ENCODE measurements at places on chromosomes 3 and 15.

DNA sequence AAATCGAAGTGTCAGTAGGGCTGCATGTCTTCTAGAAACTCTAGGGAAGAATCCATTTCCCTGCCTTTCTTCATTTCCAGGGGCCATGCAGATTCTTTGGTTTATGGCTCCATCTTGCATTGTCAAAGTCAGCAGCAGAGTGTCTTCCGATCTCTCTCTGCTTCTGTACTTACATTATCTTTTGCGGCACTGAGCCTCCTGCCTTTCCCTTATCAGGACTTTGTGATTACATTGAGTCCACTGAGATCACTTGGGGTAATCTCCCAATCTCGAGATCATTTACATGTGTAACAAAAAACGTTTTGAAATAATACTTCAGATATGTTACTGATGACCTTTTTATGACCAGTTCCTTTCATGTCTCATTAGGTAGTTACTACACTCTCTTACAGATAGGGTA is 695.9 kb downstream of the NSUN3 start:
- no peak for ATAC-seq

DNA sequence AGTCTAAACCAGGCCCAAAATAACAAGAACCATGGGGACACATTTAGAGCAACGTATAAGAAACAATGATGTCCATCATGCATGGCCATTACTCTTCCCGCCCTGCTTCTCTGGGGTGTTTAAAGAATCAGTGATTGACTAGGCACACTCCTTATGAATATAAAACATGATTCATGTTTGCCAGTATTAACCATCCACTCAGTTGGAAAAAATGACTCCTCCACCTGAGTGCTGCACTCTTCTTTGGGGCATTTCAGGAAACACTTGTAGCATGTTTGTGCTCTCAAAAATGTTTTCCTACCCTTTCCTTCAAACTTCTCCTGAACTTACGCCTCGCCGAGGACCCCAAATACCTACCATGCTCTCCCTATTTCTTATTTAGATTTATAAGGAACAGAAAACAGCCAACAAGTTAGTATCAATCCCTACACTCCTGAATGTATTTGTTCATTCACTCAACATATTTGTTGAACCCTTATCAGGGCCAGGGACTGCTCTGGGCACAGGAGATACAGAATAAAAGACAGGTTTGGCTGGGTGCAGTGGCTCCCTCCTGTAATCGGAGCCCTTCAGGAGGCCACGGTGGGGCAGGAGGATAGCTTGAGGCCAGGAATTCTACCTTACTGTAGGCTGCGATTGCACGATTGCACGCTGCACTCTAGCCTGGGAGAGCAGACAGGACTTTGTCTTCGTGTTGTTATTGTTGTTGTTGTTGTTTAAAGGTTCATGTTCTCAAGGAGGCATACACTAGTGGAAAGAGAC is 137.0 kb downstream of the TMCO5A start:
- no peak for ATAC-seq

- no peak for ATAC-seq
Observed at GRCh38 chr3:135655328-135655727, 310.2 kb upstream of the PPP2R3A start.

- no peak for ATAC-seq
Observed at GRCh38 chr3:119236756-119237155, 3.9 kb downstream of the B4GALT4 start.

DNA sequence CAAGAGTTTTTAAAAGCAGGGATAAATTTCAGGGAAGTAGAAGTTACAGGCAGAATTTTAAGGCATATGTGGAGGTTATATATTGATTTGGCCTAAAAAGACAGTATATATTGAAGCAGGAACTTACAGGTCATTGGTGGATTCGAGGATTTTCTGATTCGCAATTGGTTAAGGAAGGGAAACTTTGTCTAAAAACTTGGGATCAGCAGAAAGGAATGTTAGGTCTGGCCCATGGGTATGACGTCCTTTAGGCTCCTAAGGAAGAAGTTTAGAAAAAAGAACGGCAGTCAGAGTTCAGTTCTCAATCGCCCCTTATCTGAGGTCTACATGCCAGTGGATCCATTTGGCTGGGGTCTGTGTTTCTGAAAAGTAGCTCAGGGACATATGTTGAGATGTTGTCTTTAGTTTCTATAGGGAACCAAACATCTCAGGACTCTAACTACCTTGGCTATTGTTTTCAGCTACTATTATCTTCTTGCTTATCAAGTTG is 33.2 kb upstream of the ACP3 start:
- ATAC-seq, result no peak
